Mesenteric fat pad (tissue), 1 donor: ENCODE measurements at places on chromosomes 12 and 14.

GRCh38 chr12:29782871-29783772, 620 bp downstream of the TMTC1 start:
- no peak for DNase-seq

DNA sequence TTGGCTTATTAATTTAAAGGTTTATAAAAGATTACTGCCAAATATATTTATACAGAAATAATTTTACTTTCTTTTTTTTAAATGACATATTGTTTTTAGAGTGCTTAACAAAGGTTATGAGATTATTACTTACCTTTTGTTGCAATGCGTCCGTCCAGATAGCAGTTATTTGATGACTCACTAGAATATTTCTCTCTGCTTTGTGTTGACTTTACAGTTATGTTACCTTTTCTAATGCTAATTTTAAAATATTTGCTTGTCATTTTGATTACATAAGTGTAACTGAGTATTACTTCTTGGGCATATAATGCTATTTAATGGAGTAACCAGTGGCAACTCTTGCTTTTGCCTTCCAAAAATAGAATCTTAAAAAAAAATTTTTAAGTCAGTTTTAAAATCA, 6.3 kb upstream of the PZP start:
- no peak for DNase-seq

DNA sequence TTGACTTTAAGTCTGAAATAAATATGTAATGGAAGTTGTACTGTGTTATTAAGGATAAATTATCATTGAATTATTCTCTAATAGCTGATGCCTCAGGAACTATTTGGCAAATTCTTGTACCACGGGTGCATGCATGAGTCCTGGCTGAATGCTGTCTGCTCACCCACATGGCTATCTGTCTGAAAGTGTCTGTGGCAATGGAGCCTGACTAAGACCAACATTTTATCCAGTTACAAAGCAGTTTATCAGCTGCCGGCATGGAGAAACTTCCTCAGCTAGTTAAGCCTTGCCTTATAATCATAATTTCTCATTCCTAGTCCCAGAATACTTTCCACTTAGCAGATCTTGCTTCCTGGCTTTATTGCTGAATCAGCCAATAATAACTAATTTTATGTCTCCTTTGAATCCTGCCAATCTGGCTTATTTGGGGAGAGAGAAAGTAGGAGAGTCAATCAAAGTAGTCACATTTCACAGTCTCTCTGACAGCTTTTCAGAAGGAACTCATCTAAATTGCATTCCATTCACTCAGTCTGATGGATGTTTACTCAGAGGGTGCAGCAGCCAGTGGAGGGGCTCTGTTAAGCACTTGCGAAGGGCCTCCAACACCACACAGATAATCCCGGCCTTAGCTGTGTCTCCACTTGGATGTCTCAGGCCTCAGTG, 280.6 kb upstream of the CLEC14A start:
- DNase-seq = no peak

DNA sequence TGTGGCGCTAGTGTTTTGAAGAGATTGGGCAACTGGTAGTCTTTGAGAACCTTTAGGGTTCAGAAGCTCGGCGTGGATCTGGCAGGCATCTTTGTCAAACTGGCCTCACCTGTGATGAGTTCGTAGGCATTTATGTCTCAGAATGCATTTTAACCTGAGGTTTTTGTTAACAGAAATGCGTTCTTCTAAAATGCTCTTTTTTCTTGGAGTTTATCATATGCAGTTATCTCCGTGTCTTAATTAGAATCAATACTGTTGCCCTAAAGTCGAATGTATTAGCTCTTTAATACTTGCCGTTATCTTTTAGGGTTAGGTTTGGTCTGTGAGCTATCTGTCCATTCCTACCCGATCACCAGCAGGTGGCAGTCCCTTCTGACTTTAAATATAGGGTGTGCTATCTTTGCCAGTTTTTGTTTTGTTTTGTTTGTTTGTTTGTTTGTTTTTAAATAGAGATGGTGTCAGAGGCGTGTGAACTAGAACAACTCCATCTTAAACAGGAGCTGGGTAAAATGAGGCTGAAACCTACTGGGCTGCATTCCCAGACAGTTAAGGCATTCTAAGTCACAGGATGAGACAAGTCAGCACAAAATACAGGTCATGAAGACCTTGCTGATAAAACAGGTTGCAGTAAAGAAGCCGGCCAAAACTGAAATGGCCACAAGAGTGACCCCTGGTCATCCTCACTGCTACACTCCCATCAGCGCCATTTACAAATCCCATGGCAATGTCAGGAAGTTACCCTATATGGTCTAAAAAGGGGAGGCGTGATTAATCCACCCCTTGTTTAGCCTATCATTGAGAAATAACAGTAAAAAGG, 1.4 kb downstream of the ATF1 start:
- no peak for DNase-seq
